SK-N-SH (cell line): ENCODE measurements at places on chromosomes 6 and 20.

DNA sequence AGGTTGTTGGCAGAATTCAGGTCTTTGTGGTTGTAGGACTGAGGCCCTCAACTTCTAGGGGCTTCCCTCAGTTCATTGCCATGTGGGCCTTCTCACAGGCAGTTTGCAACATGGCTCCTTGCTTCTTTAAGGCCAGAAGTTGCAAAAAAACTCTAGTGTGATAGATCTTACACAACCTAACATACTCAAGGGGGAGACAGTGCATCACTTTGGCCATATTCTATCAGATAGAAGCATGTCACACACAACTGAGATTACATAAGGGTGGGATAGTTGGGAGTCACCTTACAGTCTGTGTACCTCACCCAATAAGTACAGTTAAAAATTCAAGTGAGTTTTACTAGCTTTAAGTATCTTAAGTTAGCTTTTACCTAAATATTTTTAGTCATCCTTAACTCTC lies 1.6 kb downstream of the SIRPD start:
- no peak for DNase-seq

GRCh38 chr6:64520050-64520449 lies 884.4 kb downstream of the PHF3 start:
- no peak for DNase-seq

DNA sequence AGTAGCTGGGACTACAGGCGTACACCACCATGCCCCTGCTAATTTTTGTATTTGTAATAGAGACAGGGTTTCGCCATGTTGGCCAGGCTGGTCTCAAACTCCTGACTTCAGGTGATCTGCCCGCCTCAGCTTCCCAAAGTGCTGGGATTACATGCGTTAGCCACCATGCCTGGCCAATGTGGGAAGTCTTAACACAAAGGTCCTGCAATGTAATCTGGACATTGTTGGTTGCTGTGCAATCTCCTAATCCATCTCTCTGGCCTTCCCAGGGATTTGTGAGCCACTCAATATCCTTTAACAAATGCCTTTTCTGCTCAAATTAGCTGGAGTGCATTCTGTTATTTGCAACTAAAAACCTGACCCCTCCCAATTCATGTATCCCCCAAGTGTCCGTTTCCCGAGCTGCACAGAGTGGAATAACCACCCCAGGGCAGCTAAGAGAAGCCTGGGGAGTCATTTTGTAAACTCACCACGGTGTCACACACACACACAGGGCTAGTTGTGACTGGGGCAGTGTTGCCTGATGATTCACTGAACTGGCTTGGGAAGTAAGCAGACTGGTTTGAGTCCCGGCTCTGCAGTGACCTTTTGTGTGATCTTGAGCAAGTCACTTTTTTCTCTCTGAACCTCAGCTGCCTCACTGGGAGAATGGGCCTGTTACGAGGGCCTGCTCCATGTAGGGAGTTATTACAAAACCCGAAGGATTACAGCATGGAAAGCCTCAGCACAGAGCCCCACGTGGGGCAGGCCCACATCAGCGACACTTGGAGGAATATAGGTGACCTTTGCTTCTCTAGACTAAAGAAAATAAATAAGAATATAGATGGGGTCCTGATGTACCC lies 152.3 kb downstream of the ZMYND8 start:
- DNase-seq: no peak

DNA sequence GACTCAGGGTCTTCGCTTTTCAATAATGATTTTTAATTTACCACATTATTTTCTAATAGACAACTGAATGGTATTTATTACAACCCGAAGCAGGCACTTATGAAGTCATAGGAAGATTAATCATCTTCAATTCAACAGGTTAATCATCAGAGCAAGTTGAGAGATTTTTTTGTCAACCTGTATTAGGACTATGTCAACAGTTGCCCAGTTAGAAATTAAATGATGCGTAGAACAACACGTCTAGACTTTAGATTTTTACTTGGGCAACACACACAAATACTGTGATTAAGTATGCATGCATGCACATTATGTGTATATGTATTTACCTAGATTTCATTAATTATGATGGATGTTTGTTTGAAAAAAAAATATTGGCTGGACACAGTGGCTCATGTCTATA lies 4.3 kb downstream of the ILRUN start:
- no peak for DNase-seq

- no peak for DNase-seq
Measured at GRCh38 chr20:56368351-56369134, 9.8 kb downstream of the FAM210B start.

GRCh38 chr20:42475773-42476172 lies 713.9 kb downstream of the PTPRT start:
- DNase-seq: no peak

GRCh38 chr6:34044945-34045595 lies 100.8 kb downstream of the GRM4 start:
- DNase-seq: no peak

DNA sequence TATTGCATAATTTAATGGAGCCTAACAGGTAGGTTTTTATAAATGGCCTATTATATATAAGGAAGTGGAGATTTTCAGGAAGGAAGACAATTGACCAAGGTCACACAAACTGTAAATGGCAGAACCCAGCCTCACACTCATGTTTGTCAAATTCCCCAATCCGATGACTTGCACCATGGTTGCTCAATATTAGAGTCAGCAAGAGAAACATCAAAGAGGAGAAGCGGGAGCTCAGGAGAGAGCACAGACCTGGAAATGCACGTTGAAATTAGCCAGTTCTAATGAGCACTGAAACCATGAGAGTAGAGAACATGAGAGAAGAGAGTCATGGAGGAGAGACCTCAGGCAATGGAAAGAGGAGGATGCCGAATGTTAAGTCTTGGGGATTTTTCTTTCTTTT lies 13.5 kb upstream of the MLIP start:
- no peak for DNase-seq

- DNase-seq: no peak
Measured at GRCh38 chr6:13359287-13359686, 30.9 kb upstream of the TBC1D7 start.

- DNase-seq: no peak
Measured at GRCh38 chr6:90691823-90692222, 105.0 kb upstream of the MAP3K7 start.

DNA sequence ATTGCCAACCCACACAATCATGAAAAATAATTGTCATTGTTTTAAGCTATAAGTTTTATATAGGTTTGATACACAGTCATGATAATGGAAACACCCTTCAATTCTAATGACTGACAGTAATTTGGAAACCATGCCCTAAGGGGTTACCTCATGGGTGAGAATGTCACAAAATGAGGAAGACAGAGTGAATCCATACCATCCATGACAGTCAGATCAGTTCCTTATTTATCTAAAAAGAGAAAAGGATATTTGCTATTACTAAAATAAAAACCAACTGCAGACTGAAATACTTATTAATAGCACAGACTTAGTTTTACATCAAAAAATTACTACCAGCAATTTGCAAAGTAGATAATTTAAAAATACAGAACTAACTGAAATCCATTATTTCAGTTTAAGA lies 437.8 kb downstream of the UTRN start:
- no peak for DNase-seq

- no peak for DNase-seq
Measured at GRCh38 chr20:10609276-10609675, 64.5 kb downstream of the JAG1 start.

DNA sequence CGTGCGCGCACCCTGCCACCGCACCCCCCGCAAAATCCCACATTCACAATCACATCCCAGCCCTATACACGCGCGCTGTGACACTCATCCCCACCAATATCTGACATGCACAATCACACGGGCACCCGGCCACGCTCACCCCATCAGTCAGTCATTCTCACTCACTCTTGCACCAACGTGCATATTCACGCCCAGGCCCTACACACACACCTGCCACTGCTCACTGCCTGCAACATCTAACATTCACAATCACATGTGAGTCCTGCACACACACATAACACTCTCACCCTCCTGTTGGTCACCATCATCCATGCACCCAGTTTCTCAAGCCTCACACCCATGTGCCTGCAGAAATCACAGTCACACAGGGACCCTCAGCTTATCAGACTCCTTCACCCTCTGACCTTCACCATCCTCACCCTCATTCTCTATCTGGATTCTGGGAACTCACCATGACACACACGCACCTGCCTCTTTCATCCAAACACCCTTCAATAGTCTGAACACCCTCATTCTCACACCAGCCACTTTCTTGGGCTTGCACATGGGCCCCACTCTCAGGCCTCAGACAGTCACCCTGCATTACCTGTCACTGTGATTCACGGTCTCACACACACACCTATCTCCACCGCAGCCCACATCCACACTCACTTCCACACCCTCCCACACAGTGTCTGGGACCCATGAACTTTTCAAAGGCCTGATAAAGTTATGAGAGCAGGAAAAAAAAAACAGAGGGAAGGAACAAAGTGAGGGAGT lies 748 bp upstream of the ATP9A start:
- DNase-seq: no peak
